ENCODE measurements at places on chromosomes 11 and 22.

DNA sequence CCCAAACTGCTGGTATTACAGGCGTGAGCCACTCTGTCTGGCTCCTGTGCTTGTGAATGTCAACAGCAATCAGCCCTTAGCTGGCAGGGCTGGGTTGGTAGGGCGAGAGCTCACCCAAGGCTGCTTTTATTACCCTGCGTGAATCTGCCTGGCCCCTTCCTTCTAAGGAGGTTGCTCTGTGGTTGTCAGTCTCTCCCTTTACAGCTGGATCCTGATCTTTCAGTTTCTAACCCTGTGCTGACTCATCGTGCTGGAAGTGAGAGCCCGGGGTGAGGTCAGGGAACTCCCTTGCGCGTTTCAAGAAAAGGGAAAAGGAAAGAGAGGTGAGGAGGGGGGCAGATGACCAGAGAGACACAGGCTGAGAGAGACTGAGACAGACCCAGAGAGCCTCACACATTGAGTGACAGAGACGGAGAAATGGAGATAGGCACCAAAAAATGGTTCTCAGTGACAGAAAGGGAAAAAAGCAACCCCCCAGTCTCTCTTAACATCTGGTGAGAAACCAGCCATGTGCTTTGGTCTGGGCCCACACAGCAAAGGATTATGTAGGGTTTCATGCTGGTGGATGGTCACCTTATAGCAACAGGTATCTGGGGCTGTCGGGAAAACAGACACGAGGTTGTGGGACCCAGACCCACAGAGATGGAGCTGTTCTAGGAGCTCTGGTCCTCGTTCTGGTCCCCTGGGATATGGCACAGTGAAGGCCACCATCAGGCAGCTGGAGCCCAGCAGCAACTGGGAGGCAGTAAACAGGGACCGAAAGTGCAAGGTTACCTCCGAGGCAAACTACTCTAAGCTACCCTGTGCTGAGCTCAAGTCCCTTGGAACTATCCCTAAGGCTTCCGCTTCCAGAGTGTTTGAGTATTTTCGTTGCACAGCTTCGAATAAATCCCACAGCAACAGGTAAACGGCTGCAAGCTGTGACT is 2.5 kb downstream of the TCN2 start:
- DNase-seq = no peak

GRCh38 chr11:76005756-76006155 is 190.7 kb downstream of the UVRAG start:
- no peak for DNase-seq

DNA sequence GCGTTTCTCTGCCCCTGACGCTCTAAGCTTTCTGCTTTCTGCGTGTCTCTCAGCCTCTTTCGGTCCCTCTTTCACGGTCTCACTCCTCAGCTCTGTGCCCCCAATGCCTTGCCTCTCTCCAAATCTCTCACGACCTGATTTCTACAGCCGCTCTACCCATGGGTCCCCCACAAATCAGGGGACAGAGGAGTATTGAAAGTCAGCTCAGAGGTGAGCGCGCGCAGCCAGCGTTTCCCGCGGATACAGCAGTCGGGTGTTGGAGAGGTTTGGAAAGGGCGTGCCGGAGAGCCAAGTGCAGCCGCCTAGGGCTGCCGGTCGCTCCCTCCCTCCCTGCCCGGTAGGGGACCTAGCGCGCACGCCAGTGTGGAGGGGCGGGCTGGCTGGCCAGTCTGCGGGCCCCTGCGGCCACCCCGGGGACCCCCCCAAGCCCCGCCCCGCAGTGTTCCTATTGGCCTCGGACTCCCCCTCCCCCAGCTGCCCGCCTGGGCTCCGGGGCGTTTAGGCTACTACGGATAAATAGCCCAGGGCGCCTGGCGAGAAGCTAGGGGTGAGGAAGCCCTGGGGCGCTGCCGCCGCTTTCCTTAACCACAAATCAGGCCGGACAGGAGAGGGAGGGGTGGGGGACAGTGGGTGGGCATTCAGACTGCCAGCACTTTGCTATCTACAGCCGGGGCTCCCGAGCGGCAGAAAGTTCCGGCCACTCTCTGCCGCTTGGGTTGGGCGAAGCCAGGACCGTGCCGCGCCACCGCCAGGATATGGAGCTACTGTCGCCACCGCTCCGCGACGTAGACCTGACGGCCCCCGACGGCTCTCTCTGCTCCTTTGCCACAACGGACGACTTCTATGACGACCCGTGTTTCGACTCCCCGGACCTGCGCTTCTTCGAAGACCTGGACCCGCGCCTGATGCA is at the start of gene MYOD1:
MYOD1 (plus strand) TSS at position 544 of the 910 bp plus-strand sequence; CDS start at position 756, 212 bp downstream.
- DNase-seq = no peak

GRCh38 chr11:63851364-63851763 is 12.5 kb downstream of the MARK2 start:
- no peak for DNase-seq

DNA sequence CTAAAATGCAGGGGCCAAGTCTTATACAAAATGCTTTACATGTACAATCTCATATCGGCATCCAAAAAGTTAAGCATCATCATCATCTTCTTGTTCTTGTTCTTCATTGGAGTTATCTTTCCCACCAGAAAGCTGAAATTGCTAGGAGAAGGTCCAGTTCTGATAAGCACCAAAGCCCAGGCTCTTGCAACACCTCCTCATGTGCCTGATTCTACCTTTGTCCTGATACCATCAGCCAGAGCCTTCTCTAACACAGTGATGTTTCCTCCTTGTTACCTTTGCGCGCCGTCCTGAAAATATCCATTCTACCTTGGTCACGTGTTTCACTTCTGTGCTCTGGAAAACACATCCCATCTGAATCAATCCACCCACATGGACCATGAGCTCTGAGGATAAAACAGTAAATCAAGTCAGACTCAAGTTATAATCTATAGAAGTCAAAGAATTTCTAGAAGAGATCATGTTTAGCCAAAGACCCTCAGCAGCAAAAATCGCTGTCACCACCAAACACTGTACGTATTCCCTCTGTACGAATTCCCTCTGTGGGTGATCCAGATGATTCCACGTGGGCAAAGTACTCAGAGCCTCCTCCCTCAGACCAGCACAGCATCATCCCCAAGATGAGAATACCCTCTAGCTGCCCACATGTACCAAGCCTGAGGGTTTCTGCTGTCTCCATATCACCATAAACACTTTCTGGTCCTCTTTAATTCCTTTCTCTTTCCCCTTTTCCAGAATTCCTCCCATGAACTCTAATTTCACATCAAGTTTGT is 19.0 kb downstream of the JAML start:
- DNase-seq = no peak

DNA sequence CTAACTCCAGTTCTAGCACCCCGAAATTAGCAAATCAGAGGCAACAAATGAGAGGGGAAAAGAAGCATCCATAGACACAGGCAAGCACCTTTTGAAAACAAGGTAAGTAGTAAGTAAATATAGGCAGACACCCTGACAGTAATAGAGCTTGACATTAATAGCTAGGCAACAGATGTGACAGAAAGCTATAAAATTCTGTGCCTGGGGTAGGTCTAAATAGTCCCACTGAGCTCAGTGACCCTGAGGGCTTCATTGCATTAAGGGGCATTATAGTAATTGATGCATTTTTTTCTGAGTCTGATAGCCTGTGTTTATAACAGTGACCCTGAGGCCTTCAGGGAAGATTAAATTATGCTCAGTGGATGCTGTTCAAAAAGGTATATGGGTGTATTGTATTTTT is 197.1 kb downstream of the HIPK3 start:
- DNase-seq = no peak

DNA sequence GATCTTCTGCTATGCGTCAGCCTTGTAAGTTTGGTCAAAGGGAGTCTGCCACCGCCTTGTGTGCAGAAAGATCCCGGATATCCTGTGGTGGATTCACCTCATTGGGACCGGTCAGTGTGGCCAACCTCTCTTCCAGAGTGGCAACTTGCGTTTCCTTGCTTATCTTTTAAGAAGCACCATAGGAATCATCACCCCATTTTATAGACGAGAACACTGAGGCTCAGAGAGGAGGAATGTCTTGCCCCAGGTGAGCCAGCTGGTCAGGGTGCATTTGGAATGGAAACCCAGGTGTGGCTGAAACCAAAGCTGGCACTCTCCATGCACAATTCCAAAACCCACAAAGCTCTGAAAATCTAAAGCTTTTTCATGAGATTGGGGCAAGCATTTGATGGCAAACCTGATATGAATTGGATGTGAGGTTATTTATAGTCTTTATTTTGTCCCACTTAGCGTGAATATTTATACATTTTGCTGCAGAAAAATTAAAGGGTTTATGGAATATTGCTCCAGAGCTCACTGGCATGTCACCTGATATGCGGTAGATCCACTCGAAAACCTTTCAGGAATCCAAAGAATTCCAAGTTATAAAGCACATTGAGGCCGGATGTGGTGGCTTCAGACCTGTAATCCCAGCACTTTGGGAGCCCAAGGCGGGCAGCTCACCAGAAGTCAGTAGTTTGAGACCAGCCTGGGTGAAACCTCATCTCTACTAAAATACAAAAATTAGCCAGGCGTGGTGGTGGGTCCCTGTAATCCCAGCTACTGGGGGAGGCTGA is 12.1 kb upstream of the EIF3D start:
- DNase-seq = no peak

DNA sequence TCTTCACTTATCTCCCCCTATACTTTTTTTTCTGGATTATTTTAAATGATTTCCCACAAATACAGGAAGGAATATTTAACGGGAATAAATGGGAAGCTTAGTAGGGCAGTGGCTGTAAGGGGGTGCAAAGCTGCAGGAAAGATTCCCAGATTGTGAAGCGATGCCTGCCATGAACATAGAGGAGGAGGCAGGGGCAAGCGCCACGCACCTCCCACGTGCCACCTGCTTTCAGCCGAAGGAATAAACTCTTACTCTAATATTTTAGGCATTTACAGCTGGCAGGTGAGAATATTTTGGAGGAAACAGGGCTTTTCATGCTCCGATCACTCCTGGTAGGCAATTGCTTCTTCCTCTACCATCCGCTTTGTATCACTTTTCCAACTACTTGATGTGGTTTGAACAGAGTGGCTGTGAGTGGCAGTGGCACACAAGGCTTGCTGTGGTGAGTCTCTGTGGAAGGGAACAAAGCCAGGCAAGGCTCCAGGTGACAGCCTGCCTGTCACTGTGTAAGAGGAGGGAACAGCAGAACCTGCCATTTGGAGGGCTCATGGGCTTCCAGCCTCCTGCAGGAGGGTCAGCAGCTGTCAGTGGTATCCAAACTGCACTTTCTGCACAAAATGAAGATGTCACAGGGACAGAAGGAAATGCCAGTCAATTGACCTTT is 54.5 kb upstream of the PLET1 start:
- DNase-seq = no peak

DNA sequence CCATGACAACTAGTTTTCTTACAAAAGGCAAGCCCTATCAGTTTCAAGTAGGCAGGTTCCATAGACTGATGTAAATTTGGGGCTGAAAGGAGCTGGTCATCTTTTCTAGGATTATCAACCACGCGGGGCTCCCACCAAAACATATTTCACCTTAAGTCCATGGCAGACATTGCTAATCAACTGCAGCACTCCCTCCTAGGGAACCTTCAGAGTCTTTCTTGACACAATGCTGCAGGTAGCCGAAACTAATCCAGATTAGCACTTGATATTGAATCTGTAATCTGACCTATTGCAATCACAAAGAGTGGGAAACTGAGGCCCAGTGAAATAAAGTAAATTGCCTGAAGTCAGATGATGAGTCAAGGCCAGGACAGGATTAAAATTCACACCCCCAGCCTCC is 32.5 kb downstream of the MN1 start:
- no peak for DNase-seq

GRCh38 chr11:79508461-79508860 is 67.6 kb upstream of the TENM4 start:
- no peak for DNase-seq

DNA sequence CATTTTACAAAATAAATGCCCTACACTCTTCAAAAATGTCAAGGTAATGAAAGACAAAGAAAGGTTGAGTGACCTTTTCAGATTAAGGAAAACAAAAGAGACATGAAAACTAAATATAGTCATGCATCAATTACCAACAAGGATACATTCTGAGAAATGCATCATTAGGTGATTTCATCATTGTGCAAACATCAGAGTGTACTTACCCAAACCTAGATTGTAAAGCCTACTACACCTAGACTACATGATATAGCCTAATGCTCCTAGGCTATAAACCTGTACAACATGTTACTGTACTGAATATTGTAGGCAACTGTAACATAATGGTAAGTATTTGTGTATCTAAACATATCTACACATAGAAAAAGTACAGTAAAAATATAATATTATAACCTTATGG is 26.7 kb downstream of the INTS4 start:
- no peak for DNase-seq
